Heart right ventricle (tissue), 16 donors: ENCODE measurements at places on chromosomes 12 and 14. TPM values are rescaled to one million over a fixed set of nuclear protein-coding genes. Genes with fewer than 3 reads are reported as not detected.
A peak's percentile ranks its signal among the peaks of the same experiment; 100 is the strongest.

GRCh38 chr14:101025131-101025530 lies 121.6 kb upstream of the RTL1 start:
- DNase-seq, result no peak

- DNase-seq, result no peak
Measured at GRCh38 chr12:52794479-52795331, 1.2 kb downstream of the KRT3 start.

DNA sequence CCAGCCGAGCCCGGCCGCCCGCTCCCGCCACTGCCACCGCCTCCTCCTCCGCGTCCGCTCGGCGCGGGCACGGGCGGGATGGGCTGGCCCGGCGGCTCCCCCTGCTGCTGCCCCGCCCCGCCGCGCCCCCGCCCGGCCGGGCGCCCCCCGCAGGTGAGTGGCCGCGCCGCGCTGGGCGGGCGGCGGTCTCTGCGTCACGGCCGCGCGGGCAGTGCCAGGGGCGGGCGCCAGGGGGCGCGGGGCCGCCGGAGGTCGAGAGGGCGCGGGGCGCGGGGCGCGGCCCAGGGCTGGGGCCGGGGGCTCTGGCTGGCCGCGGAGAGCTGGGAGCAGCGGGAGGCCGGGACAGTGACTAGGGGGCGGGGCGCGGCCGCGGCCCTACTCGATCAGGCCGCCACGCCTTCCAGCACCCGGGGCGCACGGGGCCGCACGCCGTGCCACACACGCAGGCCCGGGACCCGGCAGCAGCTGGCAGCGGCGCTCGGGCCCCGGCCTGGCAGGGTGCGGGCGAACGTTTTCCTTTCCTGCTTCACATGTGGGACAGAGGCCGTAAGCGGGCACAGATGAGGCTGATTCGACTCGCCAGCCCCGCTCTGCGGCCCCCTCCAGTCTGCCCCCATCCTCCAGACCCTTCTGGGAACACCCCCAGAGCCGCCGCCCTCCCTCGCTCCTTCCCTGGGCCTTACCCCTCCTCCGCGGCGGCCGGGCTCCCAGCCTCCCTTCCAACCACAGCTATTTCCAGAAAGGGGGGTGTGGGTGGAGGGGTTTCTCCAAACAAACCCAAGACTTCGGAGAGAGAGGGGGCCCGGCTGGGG lies 2.4 kb upstream of the TNS2 start:
- DNase-seq, result peak; percentile 83

The JAG2 gene
- total RNA-seq, result 21.5 TPM

The HCAR2 gene
- total RNA-seq, result 1.5 TPM
